Activated CD4-positive, alpha-beta T cell treated with anti-CD3 and anti-CD28 coated beads for 36 hours (primary cell): ENCODE measurements at places on chromosomes 16 and 17. TPM values are rescaled to one million over a fixed set of nuclear protein-coding genes. Genes with fewer than 3 reads are reported as not detected.

Gene PDILT
- total RNA-seq: not detected

Gene CD300H
- total RNA-seq: not detected

Gene DOC2B
- total RNA-seq: 0.04 TPM

Gene SLC13A2
- total RNA-seq: not detected

Gene NMRAL1
- total RNA-seq: 27.1 TPM

Gene USP43
- total RNA-seq: 0.25 TPM

Gene PRR29
- 1.5 TPM for total RNA-seq

Gene KRTAP3-2
- total RNA-seq: not detected

Gene TBC1D3K
- total RNA-seq: not detected

Gene SLC6A4
- total RNA-seq: not detected

Gene LLGL2
- total RNA-seq: 9.6 TPM

Gene HBA1
- total RNA-seq: not detected

Gene HEXD
- total RNA-seq: 26.0 TPM

Gene RHBDL1
- total RNA-seq: 0.59 TPM

Gene ATP2A1
- total RNA-seq: 2.8 TPM

Gene PLLP
- total RNA-seq: 0.33 TPM

Gene FOXO3B
- 4.4 TPM for total RNA-seq

Gene CA5A
- not detected for total RNA-seq

Gene MPP2
- total RNA-seq: 1.3 TPM

Gene KRT33B
- not detected for total RNA-seq

Gene NEUROD2
- total RNA-seq: not detected

Gene RAB37
- total RNA-seq: 2.7 TPM

Gene DHRS7C
- total RNA-seq: not detected

Gene SLFN12L
- 23.7 TPM for total RNA-seq

Gene ZSCAN10
- 0.11 TPM for total RNA-seq

Gene TBC1D3E
- total RNA-seq: not detected

Gene TLCD3B
- 4.0 TPM for total RNA-seq

Gene CRYBA1
- not detected for total RNA-seq

Gene CTRL
- 3.5 TPM for total RNA-seq

Gene ETV4
- total RNA-seq: 2.9 TPM

Gene PLXDC1
- 2.4 TPM for total RNA-seq

Gene TEKT1
- total RNA-seq: not detected

Gene PYCARD
- total RNA-seq: 5.7 TPM

Gene TIMP2
- total RNA-seq: 1.9 TPM

Gene FBXO39
- total RNA-seq: 0.27 TPM

Gene SALL1
- total RNA-seq: not detected

Gene CLEC18B
- total RNA-seq: 0.23 TPM

Gene PRCD
- not detected for total RNA-seq

Gene C16orf92
- total RNA-seq: not detected

Gene ABCC11
- 0.07 TPM for total RNA-seq

Gene USH1G
- total RNA-seq: not detected

Gene ACSM2A
- 0.11 TPM for total RNA-seq

Gene HBQ1
- 0.37 TPM for total RNA-seq

Gene ADGRG3
- total RNA-seq: not detected

Gene TEX19
- total RNA-seq: not detected

Gene BCO1
- not detected for total RNA-seq
